ENCODE measurements at places on chromosomes 1 and 21.

DNA sequence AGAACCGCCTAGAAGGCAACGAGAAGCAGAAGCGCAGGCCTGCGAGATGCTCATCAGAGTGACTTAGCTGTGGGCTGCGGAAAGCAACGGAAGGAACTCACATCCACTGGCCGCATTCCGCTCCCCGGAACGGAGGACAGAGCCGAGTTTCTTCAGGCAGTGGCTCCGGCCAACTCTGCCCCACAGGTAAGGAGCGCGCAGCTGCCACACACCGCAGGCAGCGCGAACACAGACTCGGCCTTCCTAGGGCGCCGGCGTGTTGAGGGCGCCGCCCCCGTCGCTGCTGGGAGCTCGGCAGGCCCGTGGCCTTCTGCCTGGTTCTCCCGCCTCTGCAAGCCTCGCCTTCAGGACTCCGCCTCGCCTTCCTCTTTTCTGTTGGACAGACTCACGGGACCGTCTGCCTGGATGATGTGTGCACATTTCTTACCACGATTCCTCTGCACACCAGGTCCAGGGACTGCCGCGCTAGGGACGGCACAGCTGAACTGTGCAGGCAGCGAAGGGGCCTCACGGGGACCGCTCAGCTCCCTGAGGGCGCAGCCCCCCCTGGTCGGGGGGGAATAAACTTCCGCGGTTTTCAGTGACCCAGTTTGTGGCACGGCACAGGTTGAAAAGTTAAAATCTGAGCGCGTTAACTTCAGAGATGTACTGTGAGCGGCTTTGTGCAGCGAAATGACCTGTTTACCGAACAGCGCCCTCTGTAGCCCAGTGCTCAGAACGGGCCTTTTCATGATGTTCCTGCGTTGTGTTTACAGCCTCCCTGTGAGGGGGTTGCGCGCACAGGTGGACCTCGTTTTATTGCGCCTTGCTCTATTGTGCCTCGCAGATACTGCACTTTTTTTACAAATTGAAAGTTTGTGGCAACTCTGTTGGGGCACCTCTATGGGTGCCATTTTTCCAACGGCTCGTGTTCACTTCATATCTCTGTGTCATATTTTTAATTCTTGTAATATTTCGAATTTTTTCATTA lies 15.8 kb downstream of the TCP10L start:
- DNase-seq: peak; percentile 80

GRCh38 chr1:12049616-12050015 lies 13.5 kb upstream of the TNFRSF8 start:
- no peak for DNase-seq

GRCh38 chr1:179757933-179758332 lies 14.8 kb downstream of the FAM163A start:
- no peak for DNase-seq

DNA sequence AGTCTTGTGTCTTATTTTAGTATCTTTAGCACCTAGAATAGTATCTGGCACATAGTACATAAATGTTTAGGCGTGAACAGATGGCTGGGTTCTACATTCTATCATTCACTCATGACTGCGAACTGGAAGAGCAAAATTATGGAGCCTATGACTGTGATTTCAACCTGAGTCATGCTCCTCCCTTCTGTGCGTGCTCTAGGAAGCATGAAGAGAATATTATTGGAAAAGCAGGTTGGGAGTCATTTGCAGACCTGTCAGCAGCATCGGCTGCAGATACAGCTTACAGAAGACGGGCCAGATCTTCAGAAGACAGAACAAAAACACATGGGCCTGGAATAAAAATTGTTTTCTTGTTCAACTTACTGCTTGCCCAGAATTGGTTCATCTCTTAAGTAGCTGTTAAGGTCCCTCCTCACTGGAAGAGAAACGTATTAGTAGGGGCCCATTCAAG lies 344.0 kb upstream of the USP24 start:
- no peak for DNase-seq

DNA sequence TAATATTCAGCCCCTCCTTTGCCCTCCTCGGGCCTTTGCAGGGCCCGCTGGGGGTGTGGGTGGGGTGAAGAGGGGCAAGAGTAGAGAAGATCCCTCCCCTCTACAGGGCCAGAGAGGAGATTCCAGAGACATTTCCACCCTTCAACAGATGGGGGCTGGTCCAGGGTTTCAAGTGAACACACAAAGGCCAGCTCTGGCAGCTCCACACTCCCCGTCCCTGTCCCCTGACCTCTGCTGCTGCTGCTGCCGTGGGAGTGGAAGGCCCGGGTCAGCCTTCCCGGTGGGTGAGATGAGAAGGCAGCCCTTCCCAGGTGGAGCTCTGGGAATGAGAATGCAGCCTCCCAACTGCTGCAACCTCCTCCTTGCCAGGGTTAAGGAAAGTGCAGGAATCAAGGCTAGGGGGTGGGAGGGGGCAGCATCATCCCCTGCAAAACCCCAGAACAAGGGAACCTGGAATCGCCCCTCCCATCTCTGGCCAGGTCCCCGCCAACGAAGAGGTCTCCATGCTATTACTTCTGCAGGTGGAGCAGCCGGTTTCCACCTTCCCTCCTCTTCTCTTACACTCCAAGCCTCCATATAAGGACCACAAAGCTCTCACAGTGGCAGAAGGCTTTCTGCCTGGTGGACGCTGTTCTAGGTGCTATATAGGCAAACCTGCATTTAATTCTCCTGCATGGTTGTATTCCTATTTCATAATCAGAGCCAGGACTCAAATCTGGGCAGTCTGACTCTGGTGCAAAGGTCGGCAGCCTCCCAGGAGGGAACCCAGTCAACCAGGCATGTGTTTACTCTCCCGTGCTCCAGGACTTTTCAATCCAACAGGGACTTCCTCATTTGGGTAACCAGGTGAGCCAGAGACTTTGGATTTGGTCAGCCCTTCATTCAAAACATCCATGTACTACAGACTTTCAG lies 22.9 kb upstream of the ARHGEF10L start:
- DNase-seq: no peak

- DNase-seq: no peak
Measured at GRCh38 chr1:42942444-42942843, 16.2 kb downstream of the SLC2A1 start.

DNA sequence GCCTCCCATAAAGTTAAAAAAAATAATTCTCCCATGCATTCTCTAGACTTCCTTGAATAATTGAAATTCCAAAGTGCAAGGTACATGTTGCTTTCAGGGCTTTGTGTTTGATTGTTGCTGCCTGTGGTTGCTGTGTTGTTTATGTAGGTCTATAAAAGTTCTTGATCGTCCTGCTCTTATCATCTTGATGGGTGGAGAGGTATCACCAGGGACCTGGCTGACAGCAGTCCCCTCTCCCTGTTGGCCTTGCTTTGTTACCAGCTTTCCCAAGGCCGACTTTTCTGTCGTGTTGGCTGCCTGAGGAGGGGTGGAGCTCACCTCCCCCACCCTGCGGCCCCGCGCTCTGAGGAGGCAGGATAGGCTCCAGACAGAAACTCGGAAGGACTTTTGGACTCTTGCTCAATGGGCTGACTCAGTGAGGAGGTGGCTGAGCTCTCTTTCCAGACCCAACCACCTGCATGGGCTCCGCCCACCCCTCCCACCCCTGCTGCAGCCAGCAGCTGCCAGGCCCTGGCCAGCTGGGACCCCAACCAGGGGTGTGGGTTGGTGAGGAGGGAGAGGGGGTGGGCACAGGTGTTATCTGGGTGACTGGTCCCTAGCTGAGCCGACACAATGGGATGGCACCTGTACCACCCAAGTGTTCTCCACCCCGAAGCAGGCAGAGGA lies 2.0 kb downstream of the INAVA start:
- peak; percentile 98 for DNase-seq

- no peak for DNase-seq
Measured at GRCh38 chr1:201394591-201394990, 4.5 kb downstream of the LAD1 start.

GRCh38 chr1:204516180-204516879 lies at the start of gene MDM4:
Gene MDM4, plus strand, starts transcription at chr1:204516406. Its CDS starts 9,113 bp downstream, at chr1:204525519.
- peak; percentile 96 for DNase-seq

- peak; percentile 55 for DNase-seq
Measured at GRCh38 chr1:203692565-203693470, 66.2 kb downstream of the ATP2B4 start.

- no peak for DNase-seq
Measured at GRCh38 chr1:203287109-203287893, 18.0 kb upstream of the BTG2 start.

GRCh38 chr1:27356277-27356618 lies 10.5 kb downstream of the MAP3K6 start:
- DNase-seq: no peak

GRCh38 chr1:115782571-115783281 lies 14.2 kb upstream of the CASQ2 start:
- peak; percentile 72 for DNase-seq

DNA sequence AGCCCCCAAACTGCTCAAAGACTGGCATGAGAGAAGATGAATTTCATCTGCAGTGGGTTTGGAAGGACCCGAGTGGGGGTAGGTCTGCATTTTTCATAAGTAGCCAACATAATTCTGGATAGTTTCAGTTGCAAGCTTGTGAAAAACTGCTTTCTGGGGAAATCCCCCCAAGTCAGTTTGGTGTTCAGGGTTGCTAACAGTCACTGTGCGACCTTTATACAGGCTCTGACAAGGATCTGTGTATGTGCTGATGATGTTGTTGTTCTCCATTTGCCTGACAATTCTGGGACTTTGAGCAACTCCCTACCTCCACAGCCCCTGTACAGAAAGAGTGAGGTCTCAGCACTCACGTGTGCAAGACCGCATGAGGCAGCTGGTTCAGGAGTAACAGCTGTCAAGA lies 87.9 kb downstream of the SUSD4 start:
- no peak for DNase-seq

DNA sequence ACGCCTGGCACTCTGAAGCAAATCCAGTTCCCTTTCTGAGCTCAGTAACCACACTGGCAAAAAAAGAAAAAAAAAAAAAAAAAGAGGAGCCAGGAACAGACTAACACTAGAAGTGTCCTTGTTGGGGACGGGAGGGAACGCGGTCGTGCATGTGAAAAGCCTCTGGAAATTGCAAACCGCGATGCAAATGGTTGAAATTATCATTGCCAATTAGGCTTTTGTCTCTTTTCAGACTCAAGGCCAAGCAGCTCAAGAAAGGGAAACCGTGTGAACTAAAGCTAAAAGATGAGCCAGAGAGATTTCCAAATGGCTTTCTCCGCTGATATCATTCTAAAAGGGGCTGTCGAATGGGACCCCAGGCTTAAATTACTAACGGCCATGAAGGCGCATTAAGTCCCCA lies 13.5 kb downstream of the TRABD2B start:
- no peak for DNase-seq

GRCh38 chr1:17513131-17513530 lies 26.4 kb upstream of the ARHGEF10L start:
- no peak for DNase-seq

- no peak for DNase-seq
Measured at GRCh38 chr1:72649991-72650390, 367.7 kb upstream of the NEGR1 start.

DNA sequence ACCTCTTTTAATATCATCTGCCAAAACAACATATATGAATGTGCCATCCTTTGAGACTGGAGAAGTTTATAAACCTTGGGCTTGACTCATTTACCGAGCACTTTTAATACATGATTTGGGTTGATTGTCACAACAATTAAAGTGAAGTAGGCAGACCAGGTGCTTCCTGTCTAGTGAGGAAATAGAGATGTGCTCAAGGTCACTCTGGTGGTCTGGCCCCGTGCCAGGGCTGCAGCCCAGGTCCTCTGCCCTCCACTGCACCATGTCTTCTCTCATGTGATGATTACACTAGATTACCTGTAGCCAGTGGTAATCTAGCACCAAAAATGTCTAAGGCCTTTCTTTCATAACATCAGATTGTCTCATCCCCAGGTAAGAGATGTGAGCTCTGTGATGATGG lies 61.8 kb upstream of the LAMC2 start:
- no peak for DNase-seq

DNA sequence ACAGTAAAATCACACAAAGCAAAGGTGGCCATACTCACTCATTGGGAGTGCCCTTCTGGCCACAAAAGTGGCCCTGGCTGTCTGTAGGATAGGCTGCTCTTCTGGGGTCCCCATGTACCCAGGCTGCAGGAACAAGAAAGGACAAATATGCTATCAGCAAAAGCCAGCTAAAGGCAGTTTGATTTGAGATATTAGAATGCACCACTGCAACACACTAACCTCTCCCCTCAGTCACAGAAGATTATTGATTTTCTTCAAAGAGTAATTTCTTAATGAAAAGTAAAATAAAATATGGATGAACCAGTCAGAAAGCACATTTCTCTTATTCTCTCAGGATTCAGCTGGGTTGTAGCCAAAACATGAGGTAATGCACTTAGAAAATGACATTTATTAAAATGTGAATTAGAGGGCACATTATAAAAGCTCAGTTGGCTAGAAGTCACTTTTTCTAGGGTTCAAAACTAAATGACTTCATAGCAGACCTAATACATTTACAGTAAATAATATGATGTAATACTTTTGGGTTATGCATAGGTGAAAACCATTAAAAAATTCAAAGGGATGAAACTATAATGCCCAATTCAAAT lies 140.8 kb downstream of the LHX8 start:
- no peak for DNase-seq

DNA sequence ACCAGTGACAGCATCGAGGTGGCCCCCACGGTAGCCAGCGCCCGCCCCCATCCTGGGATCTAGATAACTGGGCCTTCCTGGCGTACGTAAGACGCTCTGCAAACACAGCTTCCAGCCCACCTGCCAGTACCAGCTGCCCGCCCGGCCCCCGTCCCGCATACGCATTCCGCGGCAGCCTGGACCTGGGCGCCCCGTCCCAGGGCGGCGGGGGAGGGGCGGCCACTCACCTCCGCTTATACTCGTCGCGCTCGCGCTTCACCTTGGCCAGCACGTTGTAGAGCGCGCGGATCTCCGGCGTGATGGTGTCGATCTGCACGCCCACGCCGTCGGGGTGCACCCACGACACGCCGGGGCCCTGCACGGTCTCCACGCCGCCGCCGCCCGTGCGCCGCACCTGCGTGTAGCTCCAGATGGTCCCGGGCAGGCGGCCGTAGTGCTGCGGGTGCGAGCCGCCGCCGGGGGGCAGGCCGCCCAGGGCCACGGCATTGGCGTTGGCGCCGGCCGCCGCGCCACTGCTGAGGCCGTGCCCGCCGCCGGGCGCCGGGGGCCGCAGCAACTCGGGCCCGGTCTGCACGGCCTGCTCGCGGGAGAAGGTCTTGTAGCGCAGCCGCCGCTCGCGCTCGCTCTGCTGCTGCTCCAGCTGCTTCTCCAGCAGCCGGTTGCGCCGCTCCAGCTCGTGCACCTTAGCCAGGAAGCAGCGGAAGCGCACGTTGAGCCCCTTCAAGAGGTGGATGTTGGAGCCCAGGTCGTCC lies 859 bp downstream of the IFFO2 start:
- no peak for DNase-seq

GRCh38 chr1:104467590-104467989 lies 717.9 kb downstream of the AMY1C start:
- no peak for DNase-seq

DNA sequence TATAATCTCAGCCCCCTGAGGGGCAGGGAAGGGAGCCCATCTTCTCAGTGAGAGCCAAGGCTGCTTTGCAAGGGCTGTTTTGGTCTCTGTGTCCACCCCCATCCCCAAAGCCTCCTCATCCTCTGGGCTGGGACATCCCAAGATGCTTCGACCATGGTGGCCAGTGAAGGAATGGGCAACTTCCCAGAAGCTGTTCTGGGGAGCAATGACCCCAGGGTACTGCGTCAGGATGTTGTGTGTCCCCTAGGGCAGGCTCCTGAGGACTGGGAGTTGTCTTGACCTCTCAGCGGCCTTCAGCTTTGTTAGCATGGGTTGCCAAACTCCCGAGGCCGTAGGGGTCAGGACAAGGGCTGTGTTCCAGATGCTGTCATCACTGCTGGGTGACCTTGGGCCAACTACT lies 238.4 kb upstream of the POU3F1 start:
- DNase-seq: no peak

GRCh38 chr1:158527190-158527815 lies 26.9 kb downstream of the OR6Y1 start:
- peak; percentile 2 for DNase-seq

GRCh38 chr1:6209661-6210580 lies 4.0 kb downstream of the RNF207 start:
- no peak for DNase-seq
